ENCODE measurements at places on chromosomes 1 and 21.

DNA sequence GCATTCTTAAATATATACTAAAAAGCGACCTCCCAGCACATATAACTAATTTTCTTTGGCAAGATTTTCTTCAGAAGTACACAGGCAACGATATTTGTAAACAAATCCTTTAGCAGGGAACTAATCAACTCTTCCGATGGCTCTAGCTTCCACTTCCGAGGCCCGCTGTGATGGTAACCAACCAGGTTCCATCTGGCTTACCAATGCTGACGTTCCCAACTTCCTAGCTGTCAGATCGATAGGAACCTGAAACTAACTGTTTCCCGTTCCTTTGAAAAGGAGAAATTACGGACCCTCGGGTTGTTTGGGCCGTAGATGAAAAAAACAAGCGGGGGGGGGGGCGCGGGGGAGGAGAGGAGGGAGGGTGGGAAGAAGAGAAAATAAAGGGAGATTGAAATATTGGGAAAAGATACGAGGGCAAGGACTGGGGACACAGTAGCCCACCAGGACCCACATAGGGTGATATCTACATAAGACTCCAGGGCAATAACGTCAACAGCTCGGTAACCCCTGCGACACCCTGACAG lies 513 bp downstream of the GTF2B start:
- DNase-seq = peak; percentile 45

- no peak for DNase-seq
Observed at GRCh38 chr1:109475261-109475660, 8.4 kb upstream of the ATXN7L2 start.

GRCh38 chr1:207876131-207876530 lies 34.8 kb downstream of the CD34 start:
- no peak for DNase-seq

DNA sequence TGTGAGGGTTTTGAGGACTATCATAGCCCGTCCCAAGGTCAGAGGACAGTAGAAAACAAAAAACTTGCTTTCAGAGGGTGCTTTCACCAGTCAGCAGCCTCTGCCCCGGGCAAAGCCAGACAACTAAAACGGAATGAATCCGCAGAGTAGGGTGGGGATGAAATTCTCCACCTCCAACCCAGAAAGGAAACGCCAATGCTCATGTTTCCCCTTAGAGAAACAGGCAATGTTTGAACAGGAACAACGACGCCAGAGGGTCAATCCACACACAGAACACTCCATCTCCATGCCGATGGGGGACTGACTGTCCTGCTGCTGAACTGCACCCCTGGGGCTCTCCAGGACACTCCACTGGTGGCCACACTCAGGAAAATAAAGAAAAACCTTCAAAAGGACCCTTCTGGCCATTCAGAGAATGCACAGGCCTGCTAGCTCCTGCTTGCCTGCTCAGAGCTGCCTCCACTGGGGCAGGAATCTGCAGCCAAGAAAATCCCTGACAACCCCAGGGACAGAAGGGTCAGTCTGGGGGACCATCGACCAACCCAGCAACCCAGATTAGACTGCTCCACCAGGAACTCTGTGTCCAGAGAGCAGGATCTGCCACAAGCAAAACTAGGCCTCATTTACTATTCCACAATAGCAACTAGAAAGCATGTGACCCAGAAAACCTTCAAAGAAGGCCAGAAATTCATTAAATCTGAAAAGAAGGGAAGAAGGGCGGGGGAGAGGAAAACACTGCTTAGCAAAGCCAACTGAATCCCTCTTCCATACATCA lies 116.0 kb downstream of the TOMM20 start:
- DNase-seq = no peak

DNA sequence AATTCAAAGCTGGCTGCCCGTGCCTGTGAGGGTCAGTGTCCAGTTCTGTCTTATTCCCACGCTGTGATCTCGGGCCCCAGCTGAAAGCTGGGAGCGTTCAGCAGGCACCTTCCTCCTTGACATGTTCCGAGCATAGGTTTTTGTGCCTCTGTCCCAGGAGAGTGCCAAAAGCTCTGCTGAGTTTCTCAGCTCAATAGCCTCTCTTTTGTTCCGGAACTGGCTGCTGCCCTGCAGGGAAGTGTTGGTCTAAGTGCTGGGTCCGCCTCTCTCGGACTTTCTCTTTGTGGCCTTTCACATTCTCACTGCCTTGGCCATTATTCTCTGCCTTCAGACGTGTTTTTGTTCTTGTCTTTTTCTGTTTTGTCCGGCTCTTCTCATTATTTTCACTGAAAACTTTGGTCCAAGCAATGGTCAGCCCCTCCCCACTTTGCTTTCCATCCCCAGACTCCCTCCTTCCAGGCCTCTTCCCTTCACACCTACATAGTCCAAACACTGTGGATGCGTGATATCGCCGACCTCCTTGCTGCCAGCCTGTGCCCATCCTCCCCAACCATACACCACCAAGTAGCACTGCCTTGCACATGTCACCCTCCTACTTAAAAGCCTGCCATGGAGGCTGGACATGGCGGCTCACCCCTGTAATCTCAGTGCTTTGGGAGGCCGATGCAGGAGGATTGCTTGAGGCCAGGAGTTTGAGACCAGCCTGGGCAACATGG lies 233.8 kb downstream of the RHOU start:
- DNase-seq = no peak

- no peak for DNase-seq
Observed at GRCh38 chr1:39995973-39996393, 41.0 kb downstream of the MFSD2A start.

DNA sequence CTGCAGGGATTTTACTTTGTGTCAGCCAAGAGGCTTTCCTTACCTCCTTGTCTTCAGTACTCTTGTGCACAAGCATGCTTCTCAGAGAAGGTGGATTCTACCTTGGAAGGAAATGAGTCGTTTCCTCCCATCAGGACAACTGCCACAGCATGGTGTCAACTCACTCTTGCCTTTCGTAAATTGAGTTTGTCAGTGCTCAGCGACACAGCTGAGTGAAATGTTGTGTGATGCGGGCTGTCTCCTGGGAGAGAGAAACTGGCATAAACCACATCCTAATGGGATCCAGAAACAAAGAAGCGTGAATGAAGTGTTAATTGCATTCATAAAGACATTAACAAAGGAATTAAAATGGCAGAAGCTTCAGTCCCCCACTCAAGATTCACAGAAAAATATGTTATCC lies 51.5 kb upstream of the SLC22A15 start:
- DNase-seq = no peak

- peak; percentile 6 for DNase-seq
Observed at GRCh38 chr1:51073456-51073855, 28.6 kb upstream of the C1orf185 start.

- no peak for DNase-seq
Observed at GRCh38 chr1:167542109-167543032, 11.2 kb downstream of the CREG1 start.

GRCh38 chr1:112307930-112308591 lies 88.0 kb upstream of the CTTNBP2NL start:
- no peak for DNase-seq

DNA sequence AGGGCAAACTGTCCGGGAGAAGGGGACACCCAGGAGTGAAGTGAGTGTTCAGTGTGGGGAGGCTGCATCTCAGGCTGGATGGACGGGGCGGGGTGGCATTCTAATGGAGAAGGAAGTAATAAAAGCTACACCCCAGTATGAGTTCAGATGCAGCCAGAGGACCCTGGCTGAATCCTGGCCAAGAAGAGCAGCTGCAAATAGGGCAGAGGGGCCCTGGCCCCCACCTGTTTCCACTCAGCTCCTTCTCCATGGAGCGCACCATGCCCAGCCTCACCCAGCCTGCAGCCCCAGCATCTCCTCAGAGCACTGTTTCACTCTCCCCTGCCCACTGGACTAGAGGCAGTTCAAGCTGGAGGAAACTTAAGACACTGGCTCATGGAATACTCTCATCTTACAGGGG lies 46.4 kb downstream of the KCND3 start:
- DNase-seq = no peak

DNA sequence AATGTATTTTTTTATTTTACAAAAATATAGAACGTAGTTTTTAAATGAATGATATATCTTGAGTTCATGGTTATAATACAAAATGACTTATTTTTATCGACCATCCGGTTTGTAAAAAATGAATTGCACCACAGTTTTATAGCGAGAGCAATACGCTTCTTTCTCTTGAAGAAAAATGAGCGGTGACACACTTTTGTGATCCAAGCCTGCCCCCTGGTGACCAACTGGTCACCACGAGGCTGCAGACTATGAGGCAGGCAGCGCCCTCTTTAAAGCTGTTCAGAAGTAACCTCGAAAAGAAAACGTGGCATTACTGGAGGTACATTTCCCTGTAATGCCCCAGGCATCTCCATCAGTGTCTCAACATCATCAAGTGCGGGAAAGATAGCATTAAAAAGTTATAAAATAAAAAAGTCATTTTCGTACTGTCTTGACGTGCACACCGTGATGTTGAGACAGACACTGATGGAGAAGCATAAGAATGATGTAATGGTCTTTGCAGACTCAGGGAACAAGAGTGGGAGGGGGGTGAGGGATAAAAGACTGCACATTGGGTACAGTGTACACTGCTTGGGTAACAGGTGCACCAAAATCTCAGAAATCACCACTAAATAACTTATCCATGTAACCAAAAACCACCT lies 734.2 kb upstream of the ADAMTS5 start:
- DNase-seq = peak; percentile 92

GRCh38 chr1:9271861-9272595 lies 20.7 kb upstream of the SPSB1 start:
- DNase-seq = no peak

DNA sequence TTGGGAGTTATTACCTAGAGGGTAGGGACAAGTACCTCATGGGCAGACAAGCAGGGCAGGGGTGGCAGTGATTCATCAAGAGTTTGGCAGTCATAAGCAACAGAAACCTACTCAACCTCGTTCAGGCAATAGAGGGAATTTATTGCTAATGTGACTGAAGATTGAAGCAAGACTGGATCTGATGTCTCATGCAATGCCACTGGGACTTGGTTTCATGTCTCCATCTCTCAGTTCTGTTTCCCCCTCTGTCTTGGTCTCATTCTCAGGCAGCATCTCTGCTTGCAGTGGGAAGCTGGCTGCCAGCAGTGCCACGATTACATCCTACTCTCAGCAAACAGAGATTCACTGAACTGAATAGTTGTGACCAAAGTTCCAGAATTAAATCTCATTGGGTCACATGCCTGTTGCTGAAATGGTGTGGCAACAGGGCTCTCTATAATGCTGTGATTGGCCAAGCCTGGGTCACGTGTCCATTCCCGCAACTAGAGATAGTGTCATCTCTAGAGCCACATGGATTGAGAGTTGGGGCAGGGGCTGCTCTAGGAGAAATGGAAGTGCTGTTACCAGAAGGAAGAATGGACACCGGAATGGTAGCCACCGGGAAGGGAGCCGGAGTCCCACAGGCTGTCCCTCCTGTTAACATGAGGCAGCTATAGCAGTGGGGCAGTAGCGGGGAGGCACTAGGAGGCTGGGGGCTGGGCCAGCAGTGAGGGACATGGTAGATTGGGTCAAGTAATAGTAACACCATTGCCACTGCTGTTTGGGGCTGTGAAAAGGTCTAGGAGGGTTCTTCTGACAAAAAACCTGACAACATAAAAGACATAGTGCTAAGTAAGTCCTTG lies 3.9 kb upstream of the CDC42 start:
- no peak for DNase-seq

- DNase-seq = no peak
Observed at GRCh38 chr1:218616681-218617080, 271.5 kb downstream of the TGFB2 start.

GRCh38 chr1:203509135-203509534 lies 15.2 kb downstream of the OPTC start:
- DNase-seq = no peak

GRCh38 chr1:174000371-174000770 lies 21.8 kb downstream of the RC3H1 start:
- no peak for DNase-seq

DNA sequence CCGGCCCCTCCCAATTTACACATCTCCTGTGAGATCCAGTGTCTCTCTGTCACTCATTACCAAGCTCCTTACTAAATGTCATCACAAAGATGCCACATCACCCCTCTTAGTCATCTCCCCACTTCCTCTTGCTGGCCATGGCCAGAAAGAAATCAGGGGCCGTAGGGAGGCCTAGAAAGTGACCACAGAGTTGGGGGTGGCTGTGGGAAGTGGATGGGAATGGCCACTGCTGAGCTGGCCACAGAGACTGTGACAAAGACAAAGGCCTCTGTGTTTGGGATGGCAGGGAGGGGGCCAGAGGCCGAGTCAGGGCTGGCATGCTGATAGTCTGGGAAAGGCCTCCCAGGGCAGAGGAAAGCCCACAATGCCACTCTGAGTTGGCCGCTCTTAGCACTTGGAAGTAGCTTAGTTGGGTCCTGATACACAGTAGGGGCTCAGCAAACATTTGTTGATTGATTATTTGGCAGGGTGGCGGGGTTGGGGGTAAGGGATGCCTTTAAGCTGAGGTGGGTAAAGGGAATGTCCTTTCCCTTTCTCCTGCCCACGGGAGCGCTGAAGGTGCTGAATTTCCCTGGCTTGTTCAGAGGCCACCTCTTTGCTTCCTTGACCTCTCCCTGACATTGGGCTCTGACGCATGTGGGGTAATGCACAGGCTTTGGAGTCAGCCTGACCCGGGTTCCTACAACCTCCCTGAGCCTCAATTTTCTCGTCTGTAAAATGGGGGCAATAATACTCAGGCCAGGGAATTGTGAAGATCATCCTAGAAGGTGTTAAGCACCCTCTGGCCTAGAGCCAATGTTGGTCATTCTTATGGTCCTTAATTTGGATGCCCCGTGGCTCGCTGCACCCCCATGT lies 13.2 kb downstream of the NAV1 start:
- no peak for DNase-seq

DNA sequence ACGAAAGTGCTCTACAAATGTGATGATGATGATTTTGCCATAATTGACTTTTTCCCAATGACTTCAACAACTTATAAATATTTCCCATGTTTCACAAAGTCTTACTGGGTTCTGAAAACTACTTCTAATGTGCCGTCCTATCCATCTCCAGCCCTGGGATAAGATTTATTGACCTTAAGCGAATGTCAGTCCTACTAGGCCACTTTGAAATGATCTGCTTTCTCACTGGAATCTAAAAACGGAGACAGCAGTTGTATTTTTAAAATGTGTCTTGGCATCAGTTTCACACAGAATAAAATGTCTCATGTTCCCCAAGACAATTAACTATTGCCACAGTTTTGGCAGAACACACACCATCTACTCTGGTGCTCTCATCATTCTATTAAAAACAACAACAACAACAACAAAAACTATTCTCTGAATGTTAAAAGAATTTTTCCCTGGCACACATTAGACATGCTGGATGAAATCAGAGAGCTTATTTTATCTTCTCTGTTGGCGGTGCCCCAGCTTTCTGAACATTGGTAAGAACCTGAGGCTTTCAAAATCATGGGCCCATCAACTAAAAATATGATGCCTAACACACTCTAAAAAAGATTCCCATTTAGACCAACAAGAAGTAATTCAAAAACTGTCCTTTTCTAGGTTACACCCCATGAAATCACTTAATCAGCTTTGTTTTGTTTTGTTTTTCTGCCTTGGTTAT lies 23.1 kb upstream of the DNASE2B start:
- DNase-seq = no peak

- DNase-seq = no peak
Observed at GRCh38 chr21:14454016-14455009, 71.4 kb upstream of the HSPA13 start.

Data from NCI-H1417 (cell line).